ENCODE measurements at places on chromosomes 16 and 17. TPM values are rescaled to one million over a fixed set of nuclear protein-coding genes. Genes with fewer than 3 reads are reported as not detected.

The CCL1 gene
- not detected for total RNA-seq

The CCL16 gene
- total RNA-seq = not detected

The SLC5A2 gene
- 3.8 TPM for total RNA-seq

The MAP3K14 gene
- 61.3 TPM for total RNA-seq

The FBXW10 gene
- total RNA-seq = not detected

The ELAC2 gene
- 62.5 TPM for total RNA-seq

The ACSM2B gene
- total RNA-seq = not detected

The C17orf113 gene
- total RNA-seq = 0.27 TPM

The KRT12 gene
- not detected for total RNA-seq

GRCh38 chr17:45224671-45225050 is 3.0 kb downstream of the FMNL1 start:
- peaks cover 84% of the 10 kb centered on the region for H3K4me1 ChIP-seq
- no peak for DNase-seq
- H3K27me3 ChIP-seq = no peaks in the 10 kb centered on the region
- peak overlapping the region; percentile 98 for H3K27ac ChIP-seq

DNA sequence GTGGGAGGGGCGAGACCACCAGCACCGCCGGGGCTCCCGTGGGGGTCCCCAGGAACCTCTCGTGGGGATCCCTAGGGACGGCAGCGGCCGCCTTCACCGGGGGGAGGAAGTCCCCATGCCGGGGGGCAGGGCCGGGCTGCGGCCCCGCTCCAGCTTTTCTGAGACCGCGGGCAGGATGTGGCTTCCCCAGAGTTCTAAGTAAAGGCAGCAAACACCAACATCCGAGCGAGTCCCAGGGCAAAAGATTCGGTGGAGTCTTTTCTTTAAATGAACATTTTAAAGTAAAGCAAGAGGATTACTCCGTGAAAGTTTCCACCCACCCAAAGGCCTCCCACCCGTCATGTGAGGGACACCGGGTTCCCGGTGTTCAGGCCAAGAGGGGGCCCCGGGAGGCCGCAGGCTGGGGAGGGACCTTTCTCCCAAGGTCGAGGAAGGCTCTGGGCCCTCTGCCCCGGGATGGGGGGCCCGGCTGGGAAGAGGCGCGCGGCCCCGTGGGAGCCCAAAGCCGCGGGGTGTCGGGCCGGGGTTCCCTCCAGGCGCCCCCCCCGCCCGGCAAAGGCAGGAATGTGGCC is 137.2 kb upstream of the RPH3AL start:
- peaks cover 18% of the 10 kb centered on the region for H3K4me1 ChIP-seq
- H3K4me3 ChIP-seq = peak overlapping the region; percentile 61
- peak; percentile 30 for DNase-seq
- H3K27me3 ChIP-seq = no peaks in the 10 kb centered on the region
- no peaks in the 10 kb centered on the region for H3K36me3 ChIP-seq

DNA sequence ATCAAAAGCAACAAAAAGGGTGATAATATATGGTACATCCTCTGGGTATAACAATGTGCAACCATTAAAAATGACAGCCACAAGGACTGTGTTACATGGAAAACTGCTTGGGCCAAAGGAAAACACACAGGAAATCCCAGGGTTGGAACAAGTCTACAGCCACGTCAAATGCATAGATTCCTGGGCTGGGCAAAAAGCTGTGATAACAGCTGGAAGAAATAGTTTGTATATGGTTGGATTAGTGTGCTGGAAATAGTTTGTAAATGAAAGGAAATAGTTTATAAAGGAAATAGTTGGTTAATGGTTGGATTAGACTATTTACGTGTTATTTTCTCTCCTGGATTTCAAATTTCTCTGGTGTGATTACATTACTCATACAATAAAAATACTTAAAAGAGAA is 2.6 kb downstream of the HSD17B2 start:
- no peak overlapping the region for H3K4me3 ChIP-seq
- no peaks in the 10 kb centered on the region for H3K4me1 ChIP-seq
- H3K27ac ChIP-seq = no peak overlapping the region
- peaks cover 2% of the 10 kb centered on the region for H3K27me3 ChIP-seq
- no peaks in the 10 kb centered on the region for H3K36me3 ChIP-seq

DNA sequence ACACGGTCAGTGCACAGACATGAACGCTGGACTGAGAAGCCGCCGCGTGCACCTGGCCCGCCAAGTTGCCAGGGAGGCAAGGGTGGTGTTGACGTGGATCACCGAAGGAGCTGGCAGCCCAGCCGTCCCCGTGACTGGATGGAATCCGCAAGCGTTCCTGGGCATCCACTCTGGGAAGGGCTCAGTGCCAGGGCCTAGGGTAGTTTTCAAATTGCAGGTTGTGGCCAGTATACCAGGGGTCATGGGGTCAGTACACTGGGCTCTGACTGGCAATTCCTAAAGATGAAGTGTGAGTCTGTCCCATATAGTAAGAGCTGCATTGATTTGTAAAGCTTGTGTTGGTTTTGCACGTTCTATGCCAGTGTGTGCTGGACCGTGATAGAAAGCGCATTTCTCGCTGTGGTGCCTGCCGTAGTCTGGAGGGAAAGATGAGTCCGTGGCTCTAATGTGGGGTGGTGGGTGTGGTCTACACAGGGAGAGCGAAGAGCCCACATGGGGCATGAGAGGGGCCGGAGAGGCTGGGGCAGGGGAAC is 21.1 kb upstream of the METRNL start:
- peaks cover 10% of the 10 kb centered on the region for H3K4me1 ChIP-seq
- no peaks in the 10 kb centered on the region for H3K36me3 ChIP-seq
- H3K27me3 ChIP-seq = no peaks in the 10 kb centered on the region
- H3K4me3 ChIP-seq = no peak overlapping the region

DNA sequence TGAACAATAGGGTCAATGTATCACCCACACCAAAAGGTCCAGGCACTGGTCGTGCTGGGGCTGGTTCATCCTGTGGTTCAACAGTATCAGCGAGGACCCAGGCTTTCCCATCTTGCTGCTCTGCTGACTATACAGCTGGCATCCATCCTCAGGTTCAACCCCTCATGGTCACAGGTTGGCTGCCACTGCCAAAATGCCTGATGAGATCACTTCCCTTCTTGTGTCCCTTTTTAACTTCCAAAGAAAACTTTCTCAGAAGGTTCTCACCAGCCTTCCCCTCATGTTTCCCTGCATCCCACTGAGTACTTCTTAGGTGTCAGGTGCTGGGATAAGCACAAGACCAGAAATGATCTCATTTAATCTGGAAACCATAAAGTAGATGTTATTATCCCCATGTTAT is 25.7 kb downstream of the CLEC16A start:
- no peak overlapping the region for H3K4me3 ChIP-seq
- DNase-seq = no peak
- no peaks in the 10 kb centered on the region for H3K27me3 ChIP-seq
- H3K4me1 ChIP-seq = peaks cover 30% of the 10 kb centered on the region

- no peaks in the 10 kb centered on the region for H3K36me3 ChIP-seq
- no peaks in the 10 kb centered on the region for H3K27me3 ChIP-seq
- no peak for DNase-seq
- no peaks in the 10 kb centered on the region for H3K4me1 ChIP-seq
- H3K4me3 ChIP-seq = no peak overlapping the region
- no peak overlapping the region for H3K27ac ChIP-seq
These were observed 360.3 kb upstream of the KIF2B start for GRCh38 chr17:53462393-53462811.

- no peaks in the 10 kb centered on the region for H3K4me1 ChIP-seq
- no peak overlapping the region for H3K4me3 ChIP-seq
- DNase-seq = no peak
- no peak overlapping the region for H3K27ac ChIP-seq
- peaks cover 35% of the 10 kb centered on the region for H3K36me3 ChIP-seq
- peaks cover 3% of the 10 kb centered on the region for H3K27me3 ChIP-seq
These were observed 13.3 kb downstream of the CNEP1R1 start for GRCh38 chr16:50038286-50038685.

GRCh38 chr17:81991684-81992305 is 14.4 kb downstream of the ASPSCR1 start:
- DNase-seq = no peak
- no peaks in the 10 kb centered on the region for H3K36me3 ChIP-seq
- H3K27me3 ChIP-seq = no peaks in the 10 kb centered on the region
- H3K4me3 ChIP-seq = no peak overlapping the region

DNA sequence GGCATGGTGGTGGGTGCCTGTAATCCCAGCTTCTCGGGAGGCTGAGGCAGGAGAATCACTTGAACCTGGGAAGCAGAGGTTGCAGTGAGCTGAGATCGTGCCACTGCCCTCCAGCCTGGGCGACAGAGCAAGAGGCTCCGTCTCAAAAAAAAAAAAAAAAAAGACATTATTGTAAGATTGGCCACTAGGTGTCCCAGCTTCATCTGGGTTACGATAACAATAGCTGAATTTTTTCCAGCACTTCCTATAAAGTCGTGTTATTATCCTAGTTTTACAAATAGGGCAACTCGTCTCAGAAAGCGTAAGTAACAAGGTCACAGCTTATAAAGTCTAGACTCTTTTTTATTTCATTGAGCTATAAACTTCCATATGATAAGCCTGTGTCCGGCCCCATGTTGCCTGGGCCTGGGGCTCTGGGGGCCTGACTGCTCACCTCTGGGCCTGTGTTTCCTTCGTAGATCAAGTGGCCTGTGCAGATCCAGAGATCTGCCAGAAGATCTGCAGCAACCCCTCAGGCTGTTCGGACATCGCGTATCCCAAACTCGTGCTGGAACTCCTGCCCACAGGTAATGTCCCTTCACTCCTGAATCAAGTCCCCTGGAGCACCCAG is 60.5 kb downstream of the SLC5A11 start:
- H3K36me3 ChIP-seq = no peaks in the 10 kb centered on the region
- H3K27ac ChIP-seq = no peak overlapping the region
- DNase-seq = no peak
- H3K27me3 ChIP-seq = no peaks in the 10 kb centered on the region
- no peaks in the 10 kb centered on the region for H3K4me1 ChIP-seq

DNA sequence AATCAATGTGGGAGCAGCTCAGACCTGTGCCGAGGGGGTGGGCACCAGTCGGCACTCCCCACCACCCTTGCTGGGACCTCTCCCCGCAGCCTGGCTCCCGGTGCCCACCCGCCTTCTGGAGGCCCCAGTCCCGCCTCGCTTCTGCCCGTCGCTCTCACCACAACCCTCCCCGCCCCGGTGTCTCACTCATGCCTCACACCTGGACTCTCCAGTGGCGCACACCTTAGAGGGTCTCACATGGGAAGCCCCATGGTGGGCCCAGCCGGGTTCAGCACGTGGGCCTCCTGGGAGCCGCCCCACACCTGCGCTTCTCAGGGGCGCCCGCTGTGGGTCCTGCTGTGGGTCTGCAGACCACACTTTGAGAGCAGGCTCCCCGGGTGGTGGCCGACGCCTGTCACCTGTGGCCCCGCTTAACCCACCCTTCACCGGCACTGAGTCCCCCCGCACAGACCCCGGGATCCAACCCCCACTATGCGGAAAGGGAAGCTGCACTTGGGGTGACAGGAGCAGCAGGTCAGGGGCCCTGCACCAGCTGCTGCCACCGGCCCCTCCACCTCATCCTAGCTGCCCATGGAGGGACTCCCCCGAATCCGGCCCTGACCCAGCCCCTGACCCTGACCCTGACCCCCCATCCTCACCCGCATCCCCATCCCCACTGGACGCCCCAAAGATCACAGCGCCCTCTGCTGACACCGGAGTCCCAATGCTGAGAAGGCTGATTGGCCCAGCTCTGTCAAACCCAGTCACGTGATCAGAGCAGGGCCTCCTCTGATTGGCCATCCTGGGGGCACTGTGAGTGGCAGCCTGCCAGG is 27.4 kb upstream of the SLC38A10 start:
- H3K36me3 ChIP-seq = no peaks in the 10 kb centered on the region
- H3K4me3 ChIP-seq = no peak overlapping the region
- peak; percentile 15 for DNase-seq
- no peaks in the 10 kb centered on the region for H3K4me1 ChIP-seq
- no peaks in the 10 kb centered on the region for H3K27me3 ChIP-seq

DNA sequence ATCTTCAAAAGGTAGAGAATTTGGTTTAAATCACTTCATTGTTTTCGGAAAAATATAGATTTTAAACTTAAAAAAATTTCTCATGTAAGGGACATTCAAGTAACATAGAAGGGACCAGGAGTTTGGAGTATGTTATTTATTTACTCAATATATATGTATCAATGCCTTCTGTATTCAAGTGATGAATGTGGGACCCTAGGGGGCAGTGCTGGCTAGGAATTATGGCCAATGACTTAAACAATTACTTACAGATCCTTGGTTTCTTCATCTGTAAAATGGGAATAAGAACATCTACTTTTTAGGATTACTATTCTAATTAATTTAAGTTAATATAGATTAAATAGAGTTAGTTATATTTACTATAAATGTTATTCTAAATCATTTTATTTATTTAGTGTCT is 886.3 kb upstream of the RBFOX1 start:
- H3K4me1 ChIP-seq = no peaks in the 10 kb centered on the region
- H3K27me3 ChIP-seq = no peaks in the 10 kb centered on the region
- no peak for DNase-seq
- no peak overlapping the region for H3K4me3 ChIP-seq
- no peak overlapping the region for H3K27ac ChIP-seq
- H3K36me3 ChIP-seq = no peaks in the 10 kb centered on the region

- peaks cover 11% of the 10 kb centered on the region for H3K4me1 ChIP-seq
- H3K27ac ChIP-seq = no peak overlapping the region
- no peak for DNase-seq
- no peaks in the 10 kb centered on the region for H3K27me3 ChIP-seq
- H3K4me3 ChIP-seq = no peak overlapping the region
These were observed 571 bp downstream of the PRSS33 start for GRCh38 chr16:2786826-2787151.

DNA sequence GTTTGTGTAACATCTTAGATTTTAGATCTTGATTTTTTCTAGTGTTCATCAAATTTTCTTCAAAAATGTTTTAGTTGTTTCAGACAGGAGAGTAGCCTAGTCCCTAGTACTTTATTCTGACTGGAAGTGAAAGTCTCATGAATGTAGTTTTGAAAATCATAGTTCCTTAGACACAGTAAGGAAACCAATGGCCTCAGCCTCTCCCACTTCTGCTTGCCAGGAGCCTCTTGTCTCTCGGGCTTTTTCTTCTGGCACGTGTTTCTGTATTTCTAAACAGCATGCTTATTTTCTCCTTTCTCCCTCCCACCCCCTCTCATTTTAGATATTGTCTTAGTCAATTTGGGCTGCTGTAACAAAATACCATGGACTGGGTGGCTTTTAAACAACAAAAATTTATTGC is 9.8 kb downstream of the SLFN5 start:
- H3K27ac ChIP-seq = peak overlapping the region; percentile 55
- DNase-seq = no peak
- H3K4me1 ChIP-seq = peaks cover 85% of the 10 kb centered on the region
- no peaks in the 10 kb centered on the region for H3K27me3 ChIP-seq

DNA sequence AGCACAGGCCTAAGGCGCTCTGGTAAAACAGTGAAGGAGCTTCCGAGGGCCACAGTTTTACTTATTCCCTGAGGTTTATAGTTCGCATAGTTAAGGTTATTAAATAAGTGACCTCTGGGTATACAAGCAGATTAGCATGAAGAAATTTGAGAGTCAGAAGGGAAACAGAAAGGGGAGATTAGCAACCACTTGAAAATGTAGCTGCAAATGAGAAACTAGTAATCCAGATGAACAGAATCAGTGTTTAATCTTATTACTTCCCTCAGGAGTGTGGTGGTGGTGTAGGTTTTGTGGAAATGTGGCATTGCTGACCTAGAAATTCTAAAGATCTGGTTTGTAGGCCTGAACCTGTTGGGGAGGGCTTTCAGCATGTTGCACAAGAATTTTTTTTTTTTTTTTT is 130.4 kb downstream of the CCDC182 start:
- H3K27me3 ChIP-seq = no peaks in the 10 kb centered on the region
- H3K4me1 ChIP-seq = peaks cover 16% of the 10 kb centered on the region
- H3K36me3 ChIP-seq = peaks cover 12% of the 10 kb centered on the region
- H3K4me3 ChIP-seq = no peak overlapping the region
- H3K27ac ChIP-seq = no peak overlapping the region
